ENCODE measurements at places on chromosomes 11 and 22.

DNA sequence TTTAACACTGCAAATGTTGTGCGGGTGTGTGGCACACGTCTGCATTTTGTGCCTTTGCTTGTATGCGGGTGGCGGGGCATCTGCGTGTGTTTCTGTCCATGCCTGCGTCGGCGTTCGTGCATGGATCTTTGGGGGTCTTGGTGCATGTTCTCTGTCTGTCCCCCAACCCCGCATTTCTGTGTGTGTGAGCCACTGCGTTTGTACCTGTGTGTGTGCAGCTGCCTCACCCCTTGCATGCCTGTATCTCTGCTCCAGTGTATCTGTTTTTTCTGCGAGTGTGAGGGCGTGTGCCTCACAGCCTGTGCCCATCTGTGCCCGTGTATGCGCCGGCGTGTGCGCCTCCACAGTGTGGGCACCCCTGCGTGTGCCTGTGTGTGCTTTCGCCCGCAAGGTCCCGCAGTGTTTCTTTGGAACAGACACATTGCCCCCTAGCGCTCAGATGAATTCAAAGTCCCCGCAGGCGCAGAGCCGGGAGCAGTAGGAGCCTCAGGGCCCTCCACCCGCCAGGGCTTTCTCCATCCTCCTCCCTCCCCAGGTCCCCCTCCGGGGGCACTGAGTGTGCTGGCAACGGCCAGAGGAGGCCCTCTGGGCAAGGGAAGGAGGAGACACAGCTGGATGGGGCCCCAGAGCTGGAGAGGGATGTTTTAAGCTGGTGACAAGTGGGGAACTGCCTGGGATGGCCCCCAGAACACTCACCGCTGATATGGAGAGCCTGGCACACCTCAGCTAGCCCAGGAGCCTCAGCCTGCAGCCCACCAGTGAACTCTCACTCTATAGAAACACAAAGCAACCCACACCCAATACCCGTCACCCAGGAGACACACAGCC, 3.1 kb upstream of the MN1 start:
- peak; percentile 14 for DNase-seq

- DNase-seq = no peak
Measured at GRCh38 chr22:36423461-36424404, 36.0 kb upstream of the MYH9 start.

- no peak for DNase-seq
Measured at GRCh38 chr11:69463181-69463994, 18.1 kb upstream of the LINC01488 start.

DNA sequence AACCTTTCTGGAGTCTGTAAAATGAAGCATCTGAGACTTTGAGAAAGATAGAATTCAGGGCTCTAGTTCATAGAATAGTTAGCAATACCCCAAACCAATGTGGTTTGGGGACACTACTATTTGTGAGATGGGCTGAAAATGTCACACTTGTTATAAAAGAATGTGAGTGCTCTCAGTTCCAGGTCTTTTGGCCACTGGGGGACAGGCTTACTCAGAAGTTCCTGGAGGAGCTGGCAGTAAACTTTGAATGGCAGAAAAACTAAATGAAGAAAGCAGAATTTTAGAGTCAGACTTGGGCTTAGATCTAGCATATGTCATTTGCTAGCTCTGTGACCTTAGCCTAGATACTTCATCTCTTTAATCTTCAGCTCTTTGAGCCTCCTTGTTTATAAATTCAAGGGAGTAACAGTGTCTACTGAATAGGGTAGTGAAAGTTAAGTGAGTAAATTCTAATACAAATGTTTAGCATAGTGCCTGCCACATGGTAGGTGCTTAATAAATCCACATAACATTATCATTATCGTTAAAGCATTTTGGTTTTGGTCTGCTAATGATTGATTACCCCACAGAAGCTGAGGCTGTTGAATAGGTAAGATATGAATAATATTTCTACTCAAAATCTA, 3.7 kb downstream of the LYVE1 start:
- no peak for DNase-seq

- no peak for DNase-seq
Measured at GRCh38 chr11:60905551-60906113, 753 bp downstream of the PRPF19 start.

DNA sequence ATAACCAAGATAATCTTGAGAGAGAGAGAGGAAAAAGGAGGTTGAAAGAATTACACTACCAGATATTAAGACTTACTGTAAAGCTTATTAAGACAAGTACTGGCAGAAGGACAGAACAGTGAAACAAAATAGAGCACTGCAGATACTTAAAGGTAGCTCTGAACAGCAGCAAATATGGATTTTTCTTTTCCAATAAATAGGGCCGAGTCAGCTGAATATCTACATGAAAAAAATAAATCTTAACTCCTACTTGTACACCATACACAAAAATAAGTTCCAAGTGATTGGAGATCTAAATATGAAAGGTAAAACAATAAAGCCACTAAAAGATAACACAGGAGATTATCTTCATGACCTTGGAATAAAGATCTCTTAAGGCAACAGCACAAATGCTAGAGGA, 12.4 kb downstream of the THAP12 start:
- DNase-seq = no peak

DNA sequence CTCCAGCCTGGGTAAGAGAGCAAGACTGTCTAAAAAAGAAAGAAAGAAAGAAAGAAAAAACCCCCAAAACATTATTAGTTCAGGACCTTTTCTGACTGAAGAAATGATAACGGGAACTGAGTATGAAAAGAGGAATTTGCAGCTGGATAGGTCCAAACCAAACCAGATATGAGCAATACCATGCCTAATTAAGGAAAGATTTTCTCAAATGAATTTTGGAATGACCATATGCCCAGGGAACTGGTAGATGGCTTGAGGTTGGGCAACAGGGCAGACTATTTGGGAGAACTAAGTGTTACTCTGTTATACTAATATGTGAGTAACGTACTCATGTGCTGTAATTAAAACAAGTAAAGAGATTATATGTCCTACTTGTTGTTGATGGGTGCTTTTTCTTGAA, 186.1 kb downstream of the TMEM135 start:
- no peak for DNase-seq

DNA sequence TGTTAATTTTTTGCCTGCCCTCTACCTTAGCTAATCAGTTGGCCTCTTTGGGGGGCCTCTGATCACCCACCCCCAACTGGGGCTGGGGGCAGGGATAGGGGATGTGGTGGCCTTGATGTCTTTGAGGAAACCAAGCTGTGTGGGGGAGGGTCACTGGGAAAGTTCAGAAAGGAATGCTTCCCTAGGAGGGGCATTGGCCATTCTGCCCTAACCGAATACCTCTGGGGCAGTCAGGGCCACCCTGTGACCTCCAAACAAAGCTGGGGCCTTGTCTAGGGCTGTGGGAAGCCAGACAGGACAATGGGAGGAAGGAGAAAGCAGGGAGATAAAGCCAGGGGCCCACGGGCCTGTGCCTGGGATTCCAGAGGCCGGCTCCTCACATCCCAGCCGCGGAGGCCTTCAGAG, 97.5 kb downstream of the TSPAN18 start:
- no peak for DNase-seq

DNA sequence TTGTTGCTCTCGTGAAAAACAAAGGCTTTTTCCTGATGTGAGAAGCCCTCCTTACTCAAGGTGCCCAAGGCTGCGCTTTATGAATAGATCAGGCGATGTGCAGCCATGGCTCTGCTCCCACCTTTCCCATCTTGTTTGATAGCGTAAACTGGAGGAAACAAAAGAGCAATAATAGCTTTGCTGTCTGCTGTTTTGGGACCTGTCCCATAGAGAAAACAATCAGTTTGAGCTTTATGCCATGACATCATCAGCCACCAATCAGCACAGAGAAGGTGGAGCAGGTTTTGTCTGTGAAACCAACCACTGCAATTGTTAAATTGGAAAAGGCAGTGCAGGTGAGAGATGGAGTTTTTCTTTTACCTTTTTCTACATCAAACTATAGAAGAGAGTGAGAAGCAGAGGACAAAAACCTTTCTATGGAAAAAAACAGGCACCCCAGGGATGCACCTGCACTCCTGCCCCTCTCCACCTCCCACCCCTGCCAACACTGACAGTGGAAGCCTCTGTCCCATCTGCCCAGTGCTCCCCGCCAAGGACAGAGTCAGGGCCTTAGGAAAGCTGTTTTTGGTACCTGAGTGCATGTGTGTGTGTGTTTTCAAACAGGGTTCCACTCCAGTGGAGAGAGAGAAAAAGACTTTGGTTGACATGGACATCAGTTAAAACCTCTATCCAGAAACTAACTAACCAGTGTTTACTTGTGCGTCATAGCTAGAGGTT, 80.7 kb downstream of the MICAL3 start:
- DNase-seq = no peak

DNA sequence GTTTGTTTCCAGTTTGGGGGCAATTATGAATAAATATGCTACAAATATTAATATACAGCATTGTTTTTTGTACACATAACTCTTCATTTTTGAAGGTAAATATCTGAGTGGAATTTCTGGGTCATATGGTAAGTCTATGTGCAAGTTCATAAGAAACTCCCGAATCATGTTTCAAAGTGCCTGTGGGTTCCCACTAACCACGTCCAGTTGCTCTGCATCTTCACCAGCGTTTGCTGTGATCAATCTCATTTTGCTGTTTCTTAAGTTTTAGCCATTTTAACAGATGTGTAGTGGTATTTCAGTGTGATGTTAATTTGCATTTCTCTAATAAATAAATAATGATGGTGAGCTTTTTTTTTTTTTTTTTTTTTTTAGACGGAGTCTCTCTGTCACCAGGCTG, 14.2 kb upstream of the CSRP3 start:
- no peak for DNase-seq

GRCh38 chr11:27421819-27422494, 50.6 kb downstream of the LGR4 start:
- no peak for DNase-seq

- DNase-seq = no peak
Measured at GRCh38 chr11:19970944-19971343, 189.3 kb downstream of the DBX1 start.

DNA sequence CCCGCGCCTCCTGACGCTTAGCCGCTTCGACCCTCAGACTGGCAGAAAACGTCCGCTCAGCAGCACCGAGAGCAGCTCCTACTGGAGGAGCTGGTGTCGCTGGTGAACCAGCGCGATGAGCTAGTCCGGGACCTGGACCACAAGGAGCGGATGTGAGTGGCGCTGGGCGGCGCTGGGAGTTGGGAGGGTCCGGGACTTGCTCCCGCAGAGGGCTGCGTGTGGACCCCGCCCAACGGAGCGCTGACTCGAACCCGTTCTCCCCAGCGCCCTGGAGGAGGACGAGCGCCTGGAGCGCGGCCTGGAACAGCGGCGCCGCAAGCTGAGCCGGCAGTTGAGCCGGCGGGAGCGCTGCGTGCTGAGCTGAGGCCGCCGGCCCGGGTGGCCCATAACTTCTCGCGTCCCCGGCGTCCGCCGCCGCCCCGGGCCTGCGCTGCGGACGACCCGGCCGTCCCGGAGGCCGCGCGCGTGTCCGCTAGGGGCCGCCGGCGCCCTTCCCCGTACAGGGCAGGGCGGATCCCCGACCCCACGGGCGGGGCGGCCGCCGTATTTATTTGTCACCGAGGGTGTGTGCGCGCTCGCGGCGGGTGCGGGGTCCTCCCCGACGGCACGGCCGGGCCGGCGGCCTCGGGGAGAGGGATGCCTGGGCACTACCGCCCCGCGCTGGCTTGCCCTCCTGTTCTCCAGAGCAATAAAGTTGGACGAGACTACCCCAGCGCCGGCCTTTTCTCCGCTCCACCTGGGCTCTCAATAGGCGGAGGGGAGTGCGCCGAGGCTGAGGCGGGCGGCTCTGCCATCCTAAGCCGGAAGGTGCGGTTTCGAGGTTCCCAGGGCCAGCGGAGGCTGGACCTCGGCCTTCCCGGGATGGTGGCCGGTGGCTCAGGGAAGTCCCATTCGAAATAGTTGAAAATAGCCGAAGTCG, 3.4 kb downstream of the KCNK7 start:
- no peak for DNase-seq

GRCh38 chr11:47991266-47991830, 11.0 kb downstream of the PTPRJ start:
- DNase-seq = no peak

DNA sequence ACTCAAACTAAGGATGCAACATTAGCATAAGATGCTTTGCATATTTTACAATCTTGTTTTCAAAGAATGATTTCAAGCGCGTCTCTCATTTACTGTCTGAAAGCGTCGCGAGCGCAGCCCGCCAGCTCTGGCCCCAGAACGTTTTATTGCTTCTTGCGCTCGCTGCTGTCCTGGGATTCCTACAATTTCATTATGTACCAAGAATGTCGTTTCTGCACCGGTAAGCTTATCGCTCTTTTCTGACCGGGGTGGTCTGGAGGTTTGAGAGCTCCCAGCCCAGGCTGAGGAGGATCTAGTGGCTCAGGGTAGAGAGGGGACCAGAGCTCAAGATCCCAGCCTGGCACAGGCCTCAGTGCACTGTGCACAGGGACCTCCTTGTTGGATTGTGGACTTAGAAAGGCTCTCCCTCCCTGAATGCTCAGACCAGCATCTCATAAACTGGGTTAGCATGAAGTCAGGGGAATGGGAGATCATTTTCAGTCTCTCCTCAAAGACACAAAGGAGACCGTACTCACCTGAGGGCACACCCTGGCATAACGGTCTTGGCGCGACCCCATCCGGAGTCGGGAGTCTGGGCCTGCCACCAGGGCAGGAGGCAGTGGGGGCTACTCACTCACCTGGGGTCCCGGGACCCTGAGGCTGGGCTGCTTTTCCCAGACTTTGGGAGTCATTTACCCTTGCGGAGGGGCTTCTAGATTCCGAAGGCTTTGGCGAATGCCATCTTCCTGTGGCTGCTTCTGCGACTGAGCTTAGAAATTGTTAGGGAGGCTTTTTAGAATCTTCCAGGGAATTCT, 817.4 kb downstream of the BRD1 start:
- no peak for DNase-seq

- DNase-seq = no peak
Measured at GRCh38 chr22:27571463-27572277, 229.9 kb downstream of the MN1 start.

- DNase-seq = no peak
Measured at GRCh38 chr11:102669664-102670063, 35.9 kb downstream of the MMP27 start.

GRCh38 chr11:88105526-88105925, 69.7 kb downstream of the RAB38 start:
- no peak for DNase-seq

DNA sequence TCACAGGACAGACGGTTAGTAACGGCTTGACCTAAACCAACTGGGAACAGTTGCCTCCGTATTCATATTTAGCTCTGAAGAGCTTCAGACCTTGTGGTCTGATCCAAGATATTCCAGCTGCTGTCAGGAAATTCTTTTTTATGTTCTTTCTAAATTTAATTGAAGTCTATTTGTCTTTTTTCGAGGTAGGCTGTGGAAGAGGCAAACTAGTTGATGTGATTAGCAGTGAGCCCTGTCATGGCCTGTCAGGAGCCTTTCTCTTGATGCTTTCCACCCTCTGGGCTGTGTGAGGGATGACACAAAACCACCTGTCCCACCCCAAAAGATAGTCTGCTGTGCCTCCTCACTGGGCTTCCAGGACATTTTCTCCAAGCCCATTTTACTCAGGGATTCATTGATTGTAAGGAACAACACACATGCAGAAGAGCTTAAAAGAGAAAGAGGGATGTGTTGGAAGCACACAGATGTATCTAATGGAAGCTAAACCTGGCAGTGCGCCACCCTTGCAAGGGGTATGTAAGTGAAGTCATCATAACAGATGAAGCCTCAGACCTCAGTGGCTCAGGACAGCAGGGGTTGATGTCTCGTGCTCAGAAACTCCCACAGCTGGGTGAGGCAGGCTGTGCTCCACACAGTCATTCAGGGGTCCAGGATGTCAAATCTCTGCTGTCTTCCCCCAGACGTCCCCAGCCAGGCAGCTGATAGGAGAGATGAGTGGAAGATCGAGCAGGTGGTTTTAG, 170.0 kb downstream of the NCAM1 start:
- DNase-seq = no peak

- no peak for DNase-seq
Measured at GRCh38 chr11:32983506-32983905, 32.2 kb upstream of the DEPDC7 start.

GRCh38 chr11:108973402-108974162, 308.7 kb downstream of the DDX10 start:
- DNase-seq = no peak

All from activated T-helper 1 cell treated with anti-CD3 and anti-CD28 coated beads, Interleukin-12 subunit alpha, Interleukin-12 subunit beta, Interleukin-2, Interleukin-4 antibody, amounts not matched to agents 30 ng/mL and 10 ng/mL and 1 ng/mL, durations not matched to agents 14 hours and 24 hours and 36 hours (primary cell).